ENCODE measurements at places on chromosomes 3 and 15.

GRCh38 chr3:141109751-141110150 is 58.6 kb downstream of the SPSB4 start:
- no peak for DNase-seq

DNA sequence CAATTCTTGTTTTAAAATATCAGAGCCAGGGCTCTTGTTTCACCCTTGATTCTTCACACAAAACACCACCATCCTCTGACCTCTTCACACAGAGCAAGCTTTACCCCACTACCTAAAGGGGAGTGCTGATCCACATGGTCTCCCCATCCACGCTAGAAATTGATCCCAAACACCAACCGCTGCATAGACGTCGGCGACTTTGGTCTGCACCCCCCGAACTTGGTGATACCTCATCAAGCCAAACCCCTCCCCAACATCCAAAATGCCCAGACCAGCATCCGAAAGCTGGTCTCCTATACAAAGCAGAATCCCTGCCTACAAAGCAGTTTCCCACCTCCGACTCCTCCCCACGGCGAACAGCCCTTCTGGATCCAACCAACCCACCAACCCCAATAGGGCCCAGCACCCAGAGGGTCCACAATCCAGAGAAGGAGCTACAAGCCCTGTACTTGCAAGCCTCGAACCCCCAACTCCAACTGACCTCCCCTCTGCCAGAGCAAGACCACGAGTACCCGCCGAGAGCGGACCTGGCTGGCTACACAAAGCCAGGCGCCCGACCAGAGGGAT is 25.8 kb upstream of the MTHFS start:
- DNase-seq, result peak; percentile 16

- DNase-seq, result no peak
Measured at GRCh38 chr3:160893207-160893606, 137.2 kb downstream of the PPM1L start.

GRCh38 chr15:70345251-70346019 is 247.7 kb upstream of the TLE3 start:
- no peak for DNase-seq

DNA sequence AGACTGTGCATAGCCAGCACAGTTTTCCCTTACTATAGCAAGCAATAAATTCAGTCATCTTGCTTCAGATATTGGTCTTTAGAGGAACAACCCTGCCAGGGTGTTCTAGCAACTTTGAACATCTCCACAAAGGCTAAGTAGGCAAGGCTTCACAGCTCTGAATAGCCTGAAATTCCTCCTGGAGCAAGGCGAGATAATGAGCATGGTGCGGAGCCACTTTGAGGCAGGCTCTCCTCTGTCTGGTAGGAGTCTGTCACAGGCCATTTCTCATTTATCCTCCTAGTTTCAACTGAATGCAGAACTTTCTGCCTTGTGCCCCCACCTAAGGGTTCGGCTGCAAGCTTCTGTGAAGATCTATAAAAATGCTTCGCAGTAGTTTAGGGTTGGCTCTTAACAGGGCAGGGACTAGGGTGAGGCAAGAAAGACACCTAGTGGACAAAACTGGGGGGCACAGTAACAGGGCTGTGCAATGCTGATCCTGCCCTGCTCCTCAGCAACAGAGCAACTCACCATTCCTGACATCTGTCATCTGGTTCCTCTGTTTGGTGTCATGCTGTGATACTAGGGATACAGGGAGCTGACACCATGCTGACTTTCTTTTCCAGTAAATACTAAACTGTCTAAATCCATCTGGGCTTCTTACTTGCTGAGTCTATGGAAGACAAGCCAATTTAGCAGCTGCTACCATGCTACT is 16.6 kb upstream of the EHHADH start:
- peak; percentile 2 for DNase-seq

DNA sequence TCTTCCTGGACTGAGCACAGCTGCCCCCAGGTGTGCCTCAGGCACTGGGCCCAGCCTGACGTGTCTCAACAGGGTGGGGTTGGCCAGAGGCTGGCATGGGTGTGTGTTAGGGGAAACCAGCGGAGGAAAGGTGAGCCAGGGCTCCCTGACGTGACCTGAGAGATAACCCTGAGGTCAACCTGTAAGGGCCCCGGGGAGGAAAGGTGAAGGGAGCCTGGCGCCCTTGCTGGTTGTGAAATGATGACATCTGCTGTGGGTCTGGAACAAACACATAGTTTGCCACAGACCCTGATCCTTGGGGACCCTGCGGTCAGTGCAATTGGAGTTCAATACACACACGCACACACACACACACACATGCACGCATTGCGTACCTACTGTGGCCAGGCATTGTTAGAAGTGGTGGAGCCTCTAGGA is 100.2 kb upstream of the TLE3 start:
- DNase-seq, result no peak

DNA sequence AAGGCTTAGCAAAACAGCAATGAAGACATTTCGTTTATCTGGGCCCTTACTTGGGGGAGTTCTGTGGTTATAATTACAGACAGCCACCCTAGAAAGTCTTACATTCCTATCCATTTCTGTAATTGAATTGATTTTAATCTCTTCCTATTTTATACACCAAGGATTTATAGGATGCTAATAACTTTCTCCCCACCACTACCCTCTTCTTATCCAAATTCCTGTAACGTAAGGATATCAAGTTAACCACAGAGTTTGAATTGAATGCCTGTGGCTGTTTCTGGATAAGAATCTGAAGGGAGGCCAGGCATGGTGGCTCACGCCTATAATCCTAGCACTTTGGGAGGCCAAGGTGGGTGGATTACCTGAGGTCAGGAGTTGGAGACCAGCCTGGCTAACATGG is 78.6 kb downstream of the MLH1 start:
- no peak for DNase-seq

DNA sequence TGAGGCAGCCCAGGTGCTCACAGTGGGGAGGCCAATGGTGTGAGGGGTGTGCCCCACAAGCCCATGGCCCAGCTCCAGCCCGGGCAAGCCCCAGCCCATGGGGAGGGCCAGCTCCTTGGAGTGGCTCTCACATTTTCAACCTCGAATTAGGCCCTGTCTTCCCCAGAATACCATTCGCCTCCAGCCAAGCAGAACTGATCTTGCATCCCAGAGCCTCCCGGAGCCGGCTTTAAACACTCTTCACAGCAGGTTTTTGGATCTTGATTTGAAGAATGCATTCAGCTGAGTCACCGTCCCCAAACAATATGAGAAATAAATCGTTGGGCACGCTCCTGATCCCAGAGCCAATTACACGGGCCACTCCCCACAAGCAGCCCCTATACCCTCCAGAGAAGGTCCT is 23.7 kb downstream of the TPRA1 start:
- no peak for DNase-seq

- DNase-seq, result peak; percentile 52
Measured at GRCh38 chr15:69394556-69395282, 19.4 kb upstream of the KIF23 start.

DNA sequence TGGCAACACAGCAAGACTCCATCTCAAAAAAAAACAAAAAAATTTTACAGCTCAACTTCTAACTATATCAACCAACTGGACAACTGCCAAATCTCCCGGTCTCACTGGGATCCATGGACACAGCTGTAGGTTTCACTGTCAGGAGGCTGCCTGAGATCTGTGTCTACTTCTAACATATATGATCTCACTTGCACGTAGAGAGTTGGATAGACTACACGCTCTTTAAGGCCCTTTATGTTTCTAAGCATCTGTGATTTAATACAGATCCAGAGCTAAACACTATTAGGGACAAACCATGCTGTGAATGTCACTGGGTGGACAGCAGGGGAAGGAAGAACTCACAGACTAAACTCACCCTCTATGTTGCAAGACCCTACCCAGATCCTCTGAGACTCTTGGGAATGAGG is 13.0 kb upstream of the APOD start:
- no peak for DNase-seq

GRCh38 chr15:23629234-23629805 is 18.3 kb downstream of the MAGEL2 start:
- no peak for DNase-seq

- no peak for DNase-seq
Measured at GRCh38 chr3:191962324-191962723, 501.4 kb downstream of the PYDC2 start.

DNA sequence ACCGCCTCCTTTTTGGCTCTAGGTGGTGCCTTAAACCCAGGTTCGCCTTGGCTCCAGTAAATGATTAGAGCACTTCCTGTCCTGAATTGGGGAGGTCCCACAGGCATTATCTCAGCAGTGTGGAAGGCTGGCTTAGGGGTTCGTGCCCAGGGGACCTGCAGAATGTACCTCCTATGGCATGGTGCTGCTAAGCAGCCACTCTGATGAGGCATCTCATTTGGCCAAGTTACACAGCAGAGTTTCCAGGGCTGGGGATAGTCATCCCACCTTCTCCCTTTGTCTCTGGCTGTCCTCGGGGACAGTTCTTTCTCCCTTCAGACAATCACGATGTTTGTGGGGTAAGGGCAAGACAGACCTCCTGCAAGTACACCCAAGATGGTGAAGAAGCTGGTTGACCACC is 371.2 kb downstream of the VPS13C start:
- DNase-seq, result no peak

DNA sequence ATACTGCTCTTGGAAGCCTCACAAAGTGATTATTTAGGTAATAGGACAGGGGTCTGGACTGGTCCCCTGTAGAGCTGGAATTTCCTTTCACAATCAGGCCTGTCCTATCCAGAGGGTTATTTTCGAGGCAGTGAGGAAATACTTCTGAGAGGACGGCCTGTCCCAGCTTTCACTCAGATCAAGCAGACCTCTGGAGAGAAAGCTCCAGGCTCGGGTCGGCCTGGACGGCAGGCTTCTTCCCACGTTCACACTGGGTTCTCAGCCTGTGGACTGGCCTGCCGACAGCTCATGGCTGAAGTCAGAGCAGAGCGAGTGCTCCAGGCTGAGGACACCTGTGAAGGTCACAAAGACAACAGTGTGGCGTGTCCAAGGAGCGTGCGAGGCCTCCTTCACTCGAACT is 405.3 kb downstream of the VPS13C start:
- DNase-seq, result no peak

- DNase-seq, result no peak
Measured at GRCh38 chr3:25293736-25294135, 134.3 kb upstream of the RARB start.

GRCh38 chr15:45387380-45388007 is 9.2 kb upstream of the GATM start:
- DNase-seq, result no peak

GRCh38 chr3:54360320-54360719 is 238.0 kb downstream of the CACNA2D3 start:
- no peak for DNase-seq

DNA sequence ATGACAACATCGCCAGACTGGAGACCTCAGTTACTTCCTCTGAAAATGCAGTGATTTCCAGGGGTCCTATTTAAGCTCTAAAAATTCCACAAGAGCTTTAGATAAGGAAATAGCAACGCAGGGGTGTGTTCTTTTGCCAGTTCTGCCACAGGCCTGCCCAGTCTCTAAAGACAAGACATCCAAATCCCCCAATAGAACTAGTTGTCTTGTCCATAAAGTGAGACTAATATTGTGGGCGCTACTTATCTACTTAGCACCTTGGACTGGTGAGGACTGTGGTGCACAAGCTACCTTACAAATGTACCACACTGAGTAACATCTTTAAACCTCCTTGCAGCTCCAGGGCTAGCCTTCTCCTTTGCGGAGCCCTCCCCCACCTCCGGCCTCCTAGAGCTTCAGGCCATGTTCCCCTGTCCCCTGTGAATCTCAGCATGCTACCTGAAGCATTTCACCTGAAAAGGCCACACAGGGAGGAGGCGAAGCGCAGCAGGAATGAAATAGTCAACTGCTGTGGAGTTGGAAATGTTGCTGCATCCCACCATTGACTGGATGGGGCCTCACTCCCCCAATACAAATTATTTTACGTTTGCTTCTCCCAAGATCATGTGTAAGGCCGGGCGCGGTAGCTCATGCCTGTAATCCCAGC is 9.6 kb upstream of the LRRC2 start:
- no peak for DNase-seq

DNA sequence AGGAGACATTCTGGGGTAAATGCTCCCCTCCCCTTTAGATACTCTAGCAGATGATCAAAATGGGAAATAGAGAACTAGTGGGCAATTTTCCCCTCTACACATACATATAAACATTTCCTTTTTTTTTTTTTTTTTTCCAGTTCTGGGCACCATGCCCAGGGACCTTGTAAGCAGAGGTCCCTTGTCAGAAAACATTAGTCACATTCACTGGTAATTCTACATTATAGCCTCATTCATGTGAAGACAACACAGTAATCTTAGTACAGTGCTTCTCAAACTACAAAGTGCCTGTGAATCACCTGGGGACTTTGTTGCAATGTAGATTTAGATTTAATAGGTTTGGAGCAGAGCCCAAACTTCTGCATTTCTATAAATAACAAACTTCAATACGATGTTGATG is 60.1 kb upstream of the ACTC1 start:
- DNase-seq, result no peak

DNA sequence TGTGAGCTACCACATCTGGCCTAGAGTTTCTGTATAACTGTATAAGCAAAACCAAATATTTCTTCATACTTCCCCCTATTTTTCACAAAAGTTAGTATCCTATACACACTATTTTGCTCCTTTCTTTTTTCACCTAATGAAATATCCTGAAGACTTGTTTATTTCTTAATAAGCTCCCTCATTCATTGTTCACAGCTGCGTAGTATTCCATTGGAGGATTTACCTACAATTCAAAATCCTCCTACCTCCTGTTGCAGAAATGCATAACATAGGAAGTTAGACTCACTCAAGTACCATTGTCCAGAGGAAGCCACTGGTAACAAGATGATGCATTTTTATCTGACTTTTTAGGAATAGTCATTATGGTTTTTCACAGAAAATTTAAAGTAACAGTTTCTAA is 29.6 kb upstream of the TBC1D21 start:
- DNase-seq, result no peak

DNA sequence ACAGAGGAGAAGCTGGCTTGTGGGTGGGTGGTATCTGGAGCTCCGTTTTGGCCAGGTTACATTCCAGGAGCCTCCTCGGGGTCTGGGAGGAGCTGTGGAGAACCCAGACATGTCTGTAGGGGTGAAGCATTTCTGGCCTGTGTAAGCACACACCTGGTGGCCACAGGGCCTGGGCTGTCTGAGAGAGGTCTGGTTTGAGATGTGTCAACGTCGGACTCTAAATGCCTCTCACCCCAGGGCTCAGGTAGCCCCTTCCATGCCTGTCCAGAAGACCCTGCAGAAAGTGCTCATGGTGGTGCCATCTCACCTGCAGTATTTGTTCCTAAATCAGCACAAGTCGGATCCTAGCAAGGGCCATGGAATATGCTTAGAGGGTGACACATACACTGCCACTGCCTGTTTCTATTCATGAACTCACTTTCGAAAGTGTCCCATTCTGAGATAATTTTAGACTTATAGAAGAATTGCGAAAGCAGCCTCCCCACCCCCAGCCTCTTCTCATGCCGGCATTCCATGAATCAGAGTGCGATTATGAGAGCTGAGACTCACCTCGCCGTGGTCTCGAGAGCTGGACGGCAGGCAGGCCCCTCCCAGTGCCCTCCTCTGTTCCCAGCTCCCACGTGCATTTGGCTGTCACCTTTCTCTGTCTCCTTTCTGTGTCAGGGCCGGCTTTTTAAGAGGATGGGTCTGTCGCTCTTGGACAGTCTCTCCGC is 63.7 kb downstream of the KLF15 start:
- no peak for DNase-seq

Data from nucleus accumbens (tissue), 56 donors.